ENCODE measurements at places on chromosomes 1 and 21.

DNA sequence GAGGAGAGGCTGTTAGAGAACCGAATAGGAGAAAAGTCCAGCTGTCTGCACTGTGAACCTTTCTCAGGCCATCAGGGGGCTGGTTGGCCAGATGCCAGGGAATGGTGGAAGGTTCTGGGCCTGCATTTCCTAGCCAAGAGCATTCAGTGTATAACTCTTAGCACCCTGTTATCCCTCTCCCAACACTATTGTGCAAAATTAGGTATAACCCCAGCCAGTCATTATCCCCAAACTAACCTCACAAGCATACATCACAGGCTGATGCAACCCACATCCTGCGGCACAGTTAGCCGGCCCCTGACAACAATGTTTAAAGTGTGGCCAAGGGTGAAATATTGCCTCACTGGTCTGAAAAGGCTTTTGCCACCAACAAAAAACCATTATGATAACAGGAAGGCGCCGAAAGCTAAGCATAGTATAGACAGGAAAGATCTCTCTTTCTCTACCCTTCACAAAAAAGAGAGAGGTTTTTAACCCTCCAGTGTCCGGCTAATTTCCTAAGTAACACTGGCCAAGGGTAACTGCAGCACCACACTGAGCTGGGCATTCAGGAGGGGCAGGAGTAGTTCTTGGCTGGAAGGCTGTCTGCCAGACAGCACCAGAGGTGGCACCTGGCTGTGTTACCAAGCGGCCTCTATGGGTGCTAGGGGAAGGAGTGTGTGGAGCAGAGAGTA, 77.3 kb upstream of the BCAR3 start:
- peak; percentile 87 for DNase-seq

GRCh38 chr1:40395190-40396175, 22.0 kb downstream of the SMAP2 start:
- DNase-seq: no peak

DNA sequence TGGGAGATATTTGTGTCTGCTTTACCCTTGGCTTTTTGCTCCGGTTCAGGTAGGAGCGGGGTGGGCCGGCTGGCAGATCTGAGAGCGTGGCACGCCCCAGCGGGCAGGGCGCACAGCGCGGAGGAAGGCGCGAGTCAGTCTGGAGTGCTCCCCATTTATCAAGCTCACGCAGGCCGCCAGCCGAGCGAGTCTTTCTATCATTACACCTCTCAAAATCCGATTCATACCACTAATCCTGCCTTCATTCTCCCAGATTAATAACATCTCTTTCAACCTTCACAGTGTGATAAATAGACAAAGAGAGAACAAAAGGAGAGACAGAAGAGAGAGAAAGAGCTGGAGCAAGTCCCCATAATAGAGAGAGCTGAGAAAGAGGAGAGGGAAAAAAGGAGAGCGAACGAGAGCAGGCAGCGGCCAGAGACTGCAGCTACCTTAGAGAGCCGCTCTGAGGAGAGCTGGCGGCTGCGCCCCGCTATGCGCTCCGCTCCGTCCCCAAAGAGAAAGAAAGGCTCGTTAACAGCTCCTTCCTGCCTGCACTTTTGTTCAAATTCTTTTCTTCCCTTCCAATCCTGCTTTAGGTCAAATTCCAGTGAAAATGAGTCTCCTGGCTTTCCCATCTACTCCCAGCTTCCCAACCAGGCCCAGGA, 48.0 kb downstream of the DMAP1 start:
- DNase-seq: no peak

DNA sequence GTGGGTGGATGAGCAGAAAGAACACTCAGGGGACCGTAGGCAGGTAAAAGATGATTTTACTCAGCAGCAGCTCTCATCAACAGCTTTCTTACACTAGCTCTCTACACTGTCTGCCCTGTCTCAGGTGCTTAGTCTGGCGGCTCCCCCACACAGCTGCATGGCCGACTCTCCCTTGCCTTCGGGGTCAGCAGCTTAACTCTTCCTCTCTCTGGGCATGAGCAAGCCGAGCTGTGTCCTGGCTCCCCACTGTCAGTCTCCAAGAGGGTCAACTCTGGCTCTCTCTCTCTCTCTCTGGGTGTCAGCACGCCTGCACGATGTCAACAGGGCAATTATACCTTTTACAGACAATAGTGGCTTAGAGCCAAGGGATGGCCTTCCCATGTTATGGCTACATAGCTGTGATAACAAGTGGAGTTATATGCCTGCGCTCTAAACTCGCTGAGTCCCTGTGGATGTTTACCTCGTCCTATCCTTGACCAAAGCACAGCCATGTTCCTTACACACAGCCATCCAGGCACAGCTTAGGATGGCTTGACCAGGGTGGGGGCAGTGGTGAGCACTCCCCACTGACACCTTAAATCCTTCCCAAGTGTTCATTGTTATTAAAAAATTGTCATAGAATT, 3.1 kb upstream of the BCL10 start:
- no peak for DNase-seq
